ENCODE measurements at places on chromosomes 3 and 15. TPM values are rescaled to one million over a fixed set of nuclear protein-coding genes. Genes with fewer than 3 reads are reported as not detected.
A peak's percentile ranks its signal among the peaks of the same experiment; 100 is the strongest.

CSPG5 gene
- total RNA-seq = 1.7 TPM

ISLR gene
- total RNA-seq = 71.4 TPM

TMC3 gene
- 0.55 TPM for total RNA-seq

DNA sequence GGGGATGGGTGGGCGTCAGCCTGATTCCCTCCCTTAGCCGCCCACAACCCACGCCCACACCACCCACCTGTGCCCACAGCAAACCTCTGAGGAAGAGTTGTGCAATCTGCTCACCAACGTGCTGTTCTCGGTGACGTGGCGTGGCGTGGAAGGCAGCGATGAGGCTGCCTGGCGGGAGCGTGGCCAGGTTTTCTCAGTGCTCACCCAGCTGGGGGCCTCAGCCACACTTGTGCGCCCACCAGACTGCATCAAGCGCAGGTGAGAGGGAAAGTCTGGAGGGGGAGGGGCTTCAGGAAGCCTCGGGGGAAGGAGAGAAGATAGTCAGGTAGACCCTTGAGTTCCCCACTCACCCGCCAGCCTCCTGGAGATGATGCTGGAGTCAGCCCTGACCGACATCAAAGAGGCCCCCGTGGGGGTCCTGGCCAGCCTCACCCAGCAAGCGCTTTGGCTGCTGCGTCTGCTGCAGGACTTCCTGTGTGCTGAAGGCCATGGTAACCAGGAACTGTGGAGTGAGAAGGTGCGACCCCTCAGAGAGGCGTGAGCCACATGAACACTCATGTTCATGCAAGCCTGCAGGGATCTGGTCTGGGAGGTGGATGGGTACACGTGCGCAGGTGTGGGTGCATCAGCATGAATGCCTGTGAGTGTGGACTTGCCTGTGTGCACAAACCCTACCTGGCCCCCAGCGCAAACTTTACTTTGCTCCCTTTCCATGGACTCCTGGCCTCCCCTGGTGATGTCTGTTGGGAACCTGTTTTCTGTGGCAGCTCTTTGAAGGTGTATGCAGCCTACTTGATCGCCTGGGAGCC, 21.7 kb downstream of the NBEAL2 start:
- no peak overlapping the region for H3K4me3 ChIP-seq
- no peak for DNase-seq
- H3K36me3 ChIP-seq = peaks cover 65% of the 10 kb centered on the region

- no peaks in the 10 kb centered on the region for H3K27me3 ChIP-seq
- H3K27ac ChIP-seq = no peak overlapping the region
- DNase-seq = no peak
- no peaks in the 10 kb centered on the region for H3K4me1 ChIP-seq
- no peak overlapping the region for H3K4me3 ChIP-seq
These were observed 485.9 kb downstream of the SQOR start for GRCh38 chr15:46120713-46121112.

DNA sequence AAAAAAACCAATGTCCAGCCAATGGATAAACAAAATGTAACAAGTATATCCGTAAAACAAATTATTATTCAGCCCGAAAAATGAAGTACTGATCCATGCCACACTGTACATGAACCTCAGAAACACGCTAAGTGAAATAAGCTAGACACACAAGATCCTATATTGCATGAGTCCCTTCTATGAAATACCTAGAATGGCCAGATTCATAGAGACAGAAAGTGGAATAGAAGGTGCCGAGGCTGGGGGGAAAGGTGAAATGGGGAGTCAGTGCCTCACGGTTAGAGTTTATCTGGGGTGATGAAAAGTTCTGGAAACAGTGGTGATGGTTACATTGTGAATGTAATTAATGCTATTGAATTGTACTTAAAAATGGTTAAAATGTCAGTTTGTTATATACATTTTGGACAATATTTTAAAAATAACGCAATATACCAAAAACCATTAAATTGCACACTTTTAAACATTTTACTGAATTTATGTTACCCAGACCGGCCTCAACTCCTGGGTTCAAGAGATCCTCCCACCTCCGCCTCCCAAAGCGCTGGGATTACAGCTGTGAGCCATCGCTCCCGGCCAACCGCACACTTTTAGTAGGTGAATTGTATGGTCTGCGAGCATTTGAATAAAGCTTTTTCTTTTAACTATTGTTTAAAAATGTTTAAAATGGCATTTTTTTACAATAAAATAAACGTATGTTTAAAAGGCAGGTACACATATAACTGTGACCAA, 2.1 kb downstream of the RNF168 start:
- peak overlapping the region; percentile 74 for H3K4me3 ChIP-seq
- H3K27me3 ChIP-seq = no peaks in the 10 kb centered on the region
- H3K4me1 ChIP-seq = peaks cover 26% of the 10 kb centered on the region
- H3K27ac ChIP-seq = peak overlapping the region; percentile 94
- no peaks in the 10 kb centered on the region for H3K36me3 ChIP-seq

GHSR gene
- 0.55 TPM for total RNA-seq

- H3K4me3 ChIP-seq = no peak overlapping the region
- H3K4me1 ChIP-seq = no peaks in the 10 kb centered on the region
- peak; percentile 19 for DNase-seq
- H3K27ac ChIP-seq = no peak overlapping the region
These were observed 47.5 kb downstream of the SRGAP3 start for GRCh38 chr3:9201955-9202354.

DNA sequence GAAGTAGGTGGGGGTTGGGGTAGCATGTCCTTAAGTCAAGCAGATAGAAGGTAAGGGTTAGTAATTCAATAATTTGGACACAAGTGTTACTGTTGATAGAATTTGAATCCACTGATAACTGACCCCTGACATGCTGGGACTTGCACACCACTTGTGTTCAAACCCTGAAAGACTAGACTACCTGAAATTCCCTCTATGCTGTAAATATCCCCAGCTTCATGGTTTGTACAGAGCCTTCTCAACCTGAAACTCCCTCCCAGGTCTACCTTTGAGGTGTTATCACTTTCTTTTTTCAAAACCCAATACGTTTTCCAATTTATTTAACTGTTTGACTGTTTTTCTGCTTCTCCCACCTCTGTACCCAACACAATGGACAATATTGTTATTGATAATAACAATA, 459.6 kb downstream of the NLGN1 start:
- no peak for DNase-seq
- H3K4me3 ChIP-seq = no peak overlapping the region
- H3K27me3 ChIP-seq = no peaks in the 10 kb centered on the region
- H3K4me1 ChIP-seq = no peaks in the 10 kb centered on the region

DNA sequence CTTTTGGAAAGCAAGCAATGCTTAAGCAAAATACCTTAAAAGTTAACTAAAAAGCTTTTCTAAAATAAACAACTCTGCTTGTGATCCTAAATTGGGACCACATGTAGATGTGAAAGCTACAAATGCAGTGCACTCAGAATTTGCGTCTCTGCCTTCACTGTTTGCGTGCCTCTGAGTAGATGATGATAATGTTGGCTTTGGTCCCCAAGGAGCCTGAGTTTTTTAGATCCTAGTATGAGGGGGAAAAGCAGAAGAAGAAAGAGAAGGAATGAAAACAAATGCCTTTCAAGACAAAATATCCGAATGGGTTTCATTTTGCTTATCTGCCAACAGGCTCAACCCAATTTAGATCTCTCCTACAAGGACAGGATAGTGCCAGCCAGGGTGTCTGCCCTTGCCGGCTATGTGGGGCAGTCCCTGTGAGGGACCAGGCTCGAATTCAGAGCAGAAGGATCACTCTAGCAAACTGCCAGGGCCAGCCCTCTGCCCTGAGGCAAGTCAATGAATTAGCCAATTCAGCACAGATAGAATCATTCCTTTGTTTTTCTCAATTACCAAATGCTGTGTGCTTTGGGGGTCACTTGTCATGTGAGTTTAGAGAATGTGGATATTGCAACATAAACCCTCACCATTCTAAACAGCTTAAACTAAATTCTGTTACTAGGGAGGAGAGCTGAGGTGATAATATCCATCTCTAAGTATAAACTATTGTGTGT, 28.5 kb downstream of the SCG5 start:
- peak; percentile 72 for DNase-seq
- H3K4me1 ChIP-seq = no peaks in the 10 kb centered on the region
- H3K4me3 ChIP-seq = no peak overlapping the region
- H3K27ac ChIP-seq = no peak overlapping the region
- H3K27me3 ChIP-seq = no peaks in the 10 kb centered on the region

DNA sequence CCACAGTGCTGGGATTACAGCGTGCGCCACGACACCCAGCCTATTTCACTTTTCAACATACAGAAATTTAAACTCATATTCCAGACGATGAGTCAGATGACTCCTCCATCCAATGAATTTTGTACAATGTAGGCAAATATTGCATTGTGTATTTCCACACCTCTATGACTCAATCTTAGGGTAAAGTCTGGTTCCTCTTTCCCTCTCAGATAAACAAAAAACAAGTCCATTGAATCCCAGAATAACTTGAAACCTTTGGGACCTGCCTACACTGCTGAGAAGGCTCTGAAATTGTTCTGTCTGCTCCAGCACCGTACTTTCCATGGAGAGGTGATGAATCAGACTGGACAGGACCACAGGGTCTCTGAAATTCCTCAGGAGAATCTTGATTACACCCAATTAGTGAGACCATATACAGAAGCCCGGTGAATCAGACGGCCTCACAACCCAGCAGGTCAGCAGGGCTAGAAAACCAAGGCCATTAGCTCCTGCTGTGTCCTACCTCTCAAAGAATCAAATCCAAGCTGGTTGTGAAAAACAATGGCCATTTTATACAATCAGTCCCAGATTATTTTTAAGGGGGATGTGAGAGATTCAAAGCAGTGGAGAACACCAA, 112.6 kb downstream of the ERC2 start:
- no peak overlapping the region for H3K4me3 ChIP-seq
- no peak overlapping the region for H3K27ac ChIP-seq
- DNase-seq = no peak
- H3K4me1 ChIP-seq = no peaks in the 10 kb centered on the region
- H3K36me3 ChIP-seq = no peaks in the 10 kb centered on the region

ARPP19 gene
- 162 TPM for total RNA-seq

DNA sequence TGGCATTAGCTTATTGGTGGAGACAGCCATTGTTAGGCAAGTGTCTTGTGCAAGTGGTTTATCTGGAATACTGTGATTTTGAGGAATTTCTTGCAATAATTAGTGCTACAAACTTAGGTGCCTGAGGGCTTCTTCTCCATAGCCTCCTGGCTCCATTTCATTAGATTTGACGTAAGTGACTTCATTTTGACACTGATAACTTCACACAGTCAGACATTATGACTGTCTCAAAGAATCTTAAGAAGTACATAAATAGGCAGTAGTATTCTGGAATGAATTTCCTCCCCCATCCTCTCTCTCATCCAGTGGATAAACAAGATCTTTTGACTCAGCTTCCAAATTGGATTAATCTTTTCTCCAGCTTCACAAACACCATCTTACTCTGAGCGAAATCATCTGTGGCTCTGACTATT, 19.0 kb downstream of the ARL14 start:
- no peak overlapping the region for H3K27ac ChIP-seq
- no peak for DNase-seq
- no peak overlapping the region for H3K4me3 ChIP-seq
- no peaks in the 10 kb centered on the region for H3K4me1 ChIP-seq
- no peaks in the 10 kb centered on the region for H3K36me3 ChIP-seq

COL6A5 gene
- not detected for total RNA-seq

IL5RA gene
- total RNA-seq = under 0.01 TPM

GRCh38 chr15:89442671-89443307, 53.6 kb downstream of the RHCG start:
- H3K36me3 ChIP-seq = no peaks in the 10 kb centered on the region
- no peaks in the 10 kb centered on the region for H3K4me1 ChIP-seq
- no peak overlapping the region for H3K27ac ChIP-seq
- H3K27me3 ChIP-seq = peaks cover 2% of the 10 kb centered on the region
- no peak for DNase-seq

DNA sequence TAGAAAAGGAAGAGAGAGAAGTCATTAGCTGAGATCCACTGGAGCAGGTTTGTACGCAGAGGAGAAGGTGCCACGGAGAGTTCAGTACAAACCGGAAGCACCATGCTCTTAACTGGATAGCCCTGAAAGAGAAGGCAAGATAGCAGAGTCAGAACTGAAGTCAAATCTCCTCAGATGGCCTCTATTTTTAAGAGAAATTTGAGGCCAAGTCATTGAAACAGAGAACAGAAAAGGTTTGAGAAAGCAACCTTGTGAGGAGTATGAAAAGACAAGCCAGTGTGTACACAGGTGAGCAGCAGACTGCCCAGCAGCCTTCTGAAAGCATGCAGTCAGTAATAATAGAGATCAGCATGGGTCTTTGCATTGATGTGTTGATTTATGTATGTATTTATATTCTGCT, 66.1 kb upstream of the SPRED1 start:
- no peaks in the 10 kb centered on the region for H3K36me3 ChIP-seq
- H3K4me3 ChIP-seq = no peak overlapping the region
- no peak for DNase-seq
- H3K27me3 ChIP-seq = no peaks in the 10 kb centered on the region

FEZF2 gene
- total RNA-seq = not detected

- no peak overlapping the region for H3K27ac ChIP-seq
- no peaks in the 10 kb centered on the region for H3K36me3 ChIP-seq
- DNase-seq = no peak
- peaks cover 6% of the 10 kb centered on the region for H3K4me1 ChIP-seq
- no peak overlapping the region for H3K4me3 ChIP-seq
These were observed 62.8 kb upstream of the C3orf80 start for GRCh38 chr3:160162440-160162839.

DNA sequence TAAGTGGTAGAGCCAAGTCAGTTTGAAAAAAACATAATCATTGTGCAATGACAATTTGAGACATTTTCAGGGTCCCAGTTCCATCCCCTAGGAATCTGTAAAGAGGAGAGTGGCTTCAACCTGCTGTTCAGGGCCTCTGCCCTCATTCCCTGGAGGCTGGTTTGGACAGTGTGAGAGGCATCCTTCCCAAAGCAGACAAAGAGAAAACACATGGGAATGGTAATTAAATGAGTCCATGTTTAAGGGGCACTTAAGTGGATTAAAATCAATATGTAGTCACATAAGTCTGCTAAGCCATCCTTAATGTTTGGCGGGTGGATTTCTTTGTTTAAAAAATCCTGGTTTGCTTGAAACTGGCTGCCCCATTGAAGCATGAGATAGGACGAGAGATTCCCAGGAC, 146.3 kb upstream of the CTDSPL start:
- no peak for DNase-seq
- no peaks in the 10 kb centered on the region for H3K36me3 ChIP-seq
- no peaks in the 10 kb centered on the region for H3K4me1 ChIP-seq
- H3K27me3 ChIP-seq = no peaks in the 10 kb centered on the region

DNA sequence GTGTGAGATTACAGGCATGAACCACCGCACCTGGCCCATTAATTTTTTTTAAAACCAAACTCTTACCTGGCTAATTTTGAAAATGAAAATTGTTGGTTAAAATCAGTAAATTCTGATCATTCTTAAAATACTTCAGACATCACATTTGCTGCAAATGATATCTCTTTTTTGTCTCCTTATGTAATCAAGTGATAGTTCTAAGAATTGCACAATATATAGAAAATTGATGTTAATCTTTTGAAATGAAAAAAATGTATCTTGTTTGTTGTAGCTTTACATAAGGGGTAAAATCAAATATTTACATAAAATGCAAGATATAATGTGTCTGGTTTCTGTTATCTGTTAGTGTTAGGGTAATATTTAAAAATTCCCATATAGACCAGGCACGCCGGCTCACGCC, 5.0 kb downstream of the GTPBP8 start:
- no peaks in the 10 kb centered on the region for H3K27me3 ChIP-seq
- H3K27ac ChIP-seq = no peak overlapping the region
- H3K4me3 ChIP-seq = no peak overlapping the region
- DNase-seq = no peak
- H3K36me3 ChIP-seq = peaks cover 31% of the 10 kb centered on the region

- no peaks in the 10 kb centered on the region for H3K4me1 ChIP-seq
- H3K4me3 ChIP-seq = no peak overlapping the region
- no peak overlapping the region for H3K27ac ChIP-seq
- no peak for DNase-seq
These were observed 887.3 kb downstream of the NTRK3 start for GRCh38 chr15:87369269-87369668.

Measured in sigmoid colon (tissue), 7 donors.